ENCODE measurements at places on chromosomes 3 and 15.

DNA sequence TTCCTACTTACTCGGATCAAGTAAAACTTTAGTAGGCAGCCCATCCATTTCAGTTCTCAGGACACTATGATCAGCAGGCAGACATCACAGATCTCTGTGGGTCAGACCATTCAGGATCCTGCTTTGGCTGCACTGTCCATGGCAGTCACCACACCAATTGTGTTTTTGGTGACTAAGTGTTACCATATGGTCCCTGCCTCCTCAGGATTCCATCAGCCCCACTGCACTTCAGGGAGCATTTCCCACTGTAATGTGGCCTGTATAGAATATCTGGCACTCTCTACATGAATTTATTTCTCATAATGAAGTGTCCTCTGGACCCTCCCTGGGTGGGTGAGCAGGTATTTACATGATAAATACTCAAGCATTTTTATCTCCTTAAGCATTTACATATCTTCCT, 41.3 kb downstream of the ZNF445 start:
- DNase-seq = no peak

DNA sequence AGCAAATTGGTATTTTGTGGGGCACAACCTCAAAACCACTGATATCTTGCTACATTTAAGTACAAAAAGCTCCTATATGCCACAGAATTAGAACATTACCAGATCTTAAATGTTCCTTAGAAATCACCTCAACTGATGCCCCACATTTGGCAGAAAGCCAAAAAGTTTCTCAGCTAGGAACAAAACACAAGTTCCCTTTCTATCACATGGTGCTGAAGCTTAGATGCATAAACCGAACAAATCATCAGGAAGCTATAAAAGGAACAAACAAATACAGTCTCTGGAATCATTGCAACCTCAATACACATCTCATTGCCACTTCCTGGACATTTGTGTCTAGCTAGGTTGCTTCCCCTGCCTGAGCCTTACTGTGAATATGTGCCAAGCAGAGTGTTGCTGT, 492.6 kb downstream of the LPP start:
- no peak for DNase-seq

DNA sequence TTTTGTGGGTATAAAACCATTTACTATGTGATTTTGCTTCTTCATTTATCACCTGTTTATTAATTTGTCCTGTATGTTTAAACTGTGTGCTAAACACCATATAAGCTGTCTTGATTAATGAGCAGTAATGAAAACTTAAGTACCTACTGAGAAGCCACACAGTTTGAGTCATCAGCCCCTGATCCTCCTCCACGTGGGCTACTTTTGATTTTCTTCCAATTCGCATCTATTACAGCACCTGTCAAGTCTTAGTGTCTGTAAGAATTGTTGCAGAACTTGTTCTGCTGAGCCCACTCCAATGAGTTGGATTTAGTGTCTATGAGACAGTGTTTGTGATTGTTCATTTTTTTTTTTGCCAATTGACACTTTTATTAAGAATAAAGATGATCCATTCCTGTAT, 16.8 kb downstream of the EPHA6 start:
- no peak for DNase-seq

- DNase-seq = no peak
Measured at GRCh38 chr15:41855261-41855961, 16.8 kb downstream of the PLA2G4B start.

DNA sequence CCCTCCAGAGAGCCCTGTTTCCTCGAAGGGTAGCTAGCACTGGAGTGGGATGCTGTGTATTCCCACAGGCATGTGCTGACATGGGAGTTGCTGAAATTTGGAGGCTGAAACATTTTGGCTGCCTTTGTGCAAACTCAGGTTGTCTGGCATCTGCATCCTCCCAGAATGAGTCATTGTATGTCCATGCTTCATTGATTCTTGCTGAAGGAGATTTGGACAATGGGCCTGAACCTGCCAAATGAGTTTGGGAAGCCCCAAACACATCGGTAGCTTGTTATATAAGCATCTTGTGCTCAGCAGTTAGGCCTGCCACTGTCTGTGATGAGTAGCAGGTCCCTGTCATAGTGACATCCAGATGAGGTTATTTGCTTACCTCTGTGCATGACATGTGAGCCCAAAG, 160.0 kb downstream of the IL5RA start:
- no peak for DNase-seq

- no peak for DNase-seq
Measured at GRCh38 chr3:43932921-43933320, 242.2 kb downstream of the ABHD5 start.

GRCh38 chr15:70351941-70352774, 254.4 kb upstream of the TLE3 start:
- no peak for DNase-seq

DNA sequence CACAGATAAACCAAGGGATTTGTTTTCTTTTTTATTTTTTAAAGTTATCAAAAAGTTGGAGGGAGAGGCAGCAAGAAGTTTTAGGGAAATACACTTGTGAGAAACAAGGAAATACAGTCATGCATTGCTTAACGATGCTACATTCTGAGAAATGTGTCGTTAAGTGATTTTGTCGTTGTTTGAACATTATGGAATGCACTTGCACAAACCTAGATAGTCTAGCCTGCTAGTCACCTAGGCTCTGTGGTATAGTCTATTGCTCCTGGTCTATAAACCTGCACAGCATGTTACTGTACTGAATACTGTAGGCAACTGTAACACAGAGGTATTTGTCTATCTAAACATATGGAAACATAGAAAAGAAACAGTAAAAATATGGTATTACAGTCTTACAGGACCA, 2.0 kb upstream of the NFKBIZ start:
- DNase-seq = no peak

- no peak for DNase-seq
Measured at GRCh38 chr3:356952-357351, 160.4 kb downstream of the CHL1 start.

DNA sequence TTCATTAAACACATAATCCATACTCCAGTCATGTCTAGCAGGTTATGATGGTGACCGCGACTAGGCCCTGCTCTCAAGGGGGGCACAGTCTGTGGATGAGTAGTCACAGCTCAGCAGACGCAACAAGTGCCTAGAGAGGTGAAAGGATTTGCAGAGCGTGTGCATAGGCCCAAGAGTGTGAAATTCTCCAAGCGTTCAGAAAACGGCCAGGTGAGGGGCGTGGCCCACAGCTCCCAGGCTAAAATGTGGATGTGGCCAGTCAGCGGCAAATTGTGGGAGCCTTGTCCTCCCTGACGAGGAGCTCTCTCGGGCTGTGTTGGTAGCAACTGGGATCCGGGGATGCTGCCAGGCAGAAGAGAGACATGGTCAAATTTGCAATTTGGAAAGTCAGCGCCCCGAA, 46.4 kb upstream of the TSEN2 start:
- no peak for DNase-seq

DNA sequence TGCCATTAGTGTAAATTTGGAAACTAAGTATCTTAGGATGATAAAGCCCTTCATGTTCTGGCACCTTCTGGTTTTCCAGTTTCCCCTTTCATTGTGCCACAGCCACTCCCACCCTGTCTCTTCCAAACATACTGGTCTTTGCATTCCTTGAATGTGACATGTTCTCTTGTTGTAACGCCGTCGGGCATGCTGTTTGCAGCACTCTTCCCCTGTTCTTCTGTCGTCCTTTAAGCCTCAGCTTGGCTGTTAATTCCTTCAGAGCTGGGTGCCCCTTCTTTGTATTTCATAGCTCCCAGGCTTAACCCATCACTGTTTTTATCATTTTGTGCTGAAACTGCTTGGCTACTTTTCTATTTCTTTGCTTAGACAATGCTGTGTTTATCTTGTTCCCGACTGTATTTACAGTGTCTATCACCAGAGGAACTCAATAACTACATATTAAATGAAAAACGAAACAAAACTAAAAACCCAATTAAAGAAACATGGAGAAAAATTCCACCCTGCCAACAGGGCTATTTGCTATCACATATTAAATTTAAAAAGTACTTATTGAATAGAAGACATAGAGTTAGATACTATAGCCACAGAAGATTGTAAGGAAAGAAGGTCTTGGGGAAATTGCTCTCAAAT, 95.4 kb upstream of the KCNAB1 start:
- no peak for DNase-seq

- no peak for DNase-seq
Measured at GRCh38 chr15:42908538-42908937, 12.0 kb downstream of the TTBK2 start.

- no peak for DNase-seq
Measured at GRCh38 chr3:144687862-144688261, 716.2 kb downstream of the DIPK2A start.

GRCh38 chr3:172709774-172710663, 848 bp downstream of the NCEH1 start:
- DNase-seq = no peak

- DNase-seq = no peak
Measured at GRCh38 chr3:278300-279064, 81.9 kb downstream of the CHL1 start.

- no peak for DNase-seq
Measured at GRCh38 chr15:41930221-41930866, 36.5 kb upstream of the SPTBN5 start.

DNA sequence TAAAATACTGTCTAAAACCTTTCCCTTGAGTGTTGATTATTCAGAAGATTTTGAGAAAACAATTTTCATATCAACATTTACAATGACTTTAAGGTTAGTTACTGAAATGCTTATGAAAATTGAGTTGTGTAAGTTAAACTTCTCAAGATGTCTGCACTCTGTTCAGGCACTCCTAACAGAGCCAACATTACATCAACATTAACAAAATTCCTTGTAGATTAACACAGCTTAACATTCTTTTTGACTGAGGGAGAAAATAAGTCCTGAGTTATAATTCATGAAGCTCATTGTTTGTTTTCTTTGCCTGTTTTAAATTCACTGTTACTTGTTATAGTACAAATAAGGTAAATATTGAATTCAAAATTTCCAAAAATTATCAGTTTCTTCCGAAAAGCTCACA, 9.0 kb downstream of the ACKR4 start:
- no peak for DNase-seq

GRCh38 chr15:101497484-101498034, 8.1 kb upstream of the PCSK6 start:
- DNase-seq = no peak

All from cortex of kidney (tissue), 1 donor.